Breast epithelium (tissue), 4 donors: ENCODE measurements at places on chromosomes 5 and 9. TPM values are rescaled to one million over a fixed set of nuclear protein-coding genes. Genes with fewer than 3 reads are reported as not detected.

- DNase-seq = no peak
Observed at GRCh38 chr5:151153766-151154272, 3.8 kb downstream of the ANXA6 start.

- DNase-seq = no peak
Observed at GRCh38 chr5:5492087-5492933, 69.8 kb downstream of the ICE1 start.

DNA sequence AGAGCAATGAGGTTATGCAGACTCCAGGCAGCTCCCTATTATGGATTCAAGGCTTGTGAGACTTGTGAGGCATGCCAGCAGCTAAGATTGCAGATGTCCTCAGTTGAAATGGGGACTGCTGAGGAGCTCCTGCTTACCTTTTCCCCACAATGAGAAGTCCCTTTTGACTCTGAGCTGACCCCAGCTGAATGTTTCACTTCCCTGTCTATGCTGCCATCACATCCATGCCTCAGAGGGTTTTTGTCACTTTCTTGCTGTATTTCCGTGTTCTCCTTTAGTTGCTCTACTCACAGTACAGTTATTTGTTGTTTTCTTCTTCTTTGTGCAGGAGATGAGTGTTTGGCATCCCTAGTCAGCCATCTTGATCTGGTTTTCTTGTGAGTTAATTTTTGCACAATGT, 18.8 kb upstream of the OR2S2 start:
- no peak for DNase-seq

DNA sequence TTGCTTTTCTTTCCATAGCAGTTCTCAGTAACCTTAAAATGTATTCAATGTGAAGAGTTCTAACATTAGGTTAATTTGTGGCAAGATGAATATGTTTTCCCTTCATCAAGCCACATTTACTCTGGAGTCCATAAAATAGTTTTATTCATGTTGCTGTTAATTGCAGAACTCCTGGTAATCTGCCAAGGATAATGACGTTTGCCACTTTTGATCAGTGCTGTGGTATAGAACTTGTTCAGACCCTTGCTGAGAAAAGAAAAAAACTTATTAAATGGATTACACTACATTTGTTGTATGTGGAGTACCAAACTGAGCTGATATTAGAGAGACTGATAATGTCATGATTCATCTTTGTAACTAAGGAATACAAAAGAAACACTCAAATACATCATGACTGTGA, 212.4 kb upstream of the DMAC1 start:
- DNase-seq = no peak

DNA sequence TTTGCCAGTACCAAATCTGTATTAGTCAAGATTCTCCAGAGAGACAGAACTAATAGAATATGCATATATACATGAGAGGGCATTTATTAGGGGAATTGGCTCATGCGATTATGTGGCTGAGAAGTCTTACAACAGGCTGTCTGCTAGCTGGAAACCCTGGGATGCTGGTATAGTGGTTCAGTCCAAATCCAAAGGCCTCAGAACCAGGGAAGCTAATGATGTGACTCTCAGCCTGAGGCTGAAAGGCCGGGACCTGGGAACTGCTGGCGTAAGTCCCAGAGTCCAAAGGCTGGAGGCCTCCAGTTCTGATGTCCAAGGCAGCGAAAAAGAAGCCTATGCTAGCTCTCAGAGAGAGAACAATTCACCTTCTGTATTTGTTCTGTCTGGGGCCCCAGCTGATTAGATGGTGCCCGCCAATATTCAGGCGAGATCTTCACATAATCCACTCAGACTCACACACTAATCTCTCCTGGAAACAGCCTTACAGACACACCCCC, 84.1 kb downstream of the KIAA1958 start:
- DNase-seq = no peak

DNA sequence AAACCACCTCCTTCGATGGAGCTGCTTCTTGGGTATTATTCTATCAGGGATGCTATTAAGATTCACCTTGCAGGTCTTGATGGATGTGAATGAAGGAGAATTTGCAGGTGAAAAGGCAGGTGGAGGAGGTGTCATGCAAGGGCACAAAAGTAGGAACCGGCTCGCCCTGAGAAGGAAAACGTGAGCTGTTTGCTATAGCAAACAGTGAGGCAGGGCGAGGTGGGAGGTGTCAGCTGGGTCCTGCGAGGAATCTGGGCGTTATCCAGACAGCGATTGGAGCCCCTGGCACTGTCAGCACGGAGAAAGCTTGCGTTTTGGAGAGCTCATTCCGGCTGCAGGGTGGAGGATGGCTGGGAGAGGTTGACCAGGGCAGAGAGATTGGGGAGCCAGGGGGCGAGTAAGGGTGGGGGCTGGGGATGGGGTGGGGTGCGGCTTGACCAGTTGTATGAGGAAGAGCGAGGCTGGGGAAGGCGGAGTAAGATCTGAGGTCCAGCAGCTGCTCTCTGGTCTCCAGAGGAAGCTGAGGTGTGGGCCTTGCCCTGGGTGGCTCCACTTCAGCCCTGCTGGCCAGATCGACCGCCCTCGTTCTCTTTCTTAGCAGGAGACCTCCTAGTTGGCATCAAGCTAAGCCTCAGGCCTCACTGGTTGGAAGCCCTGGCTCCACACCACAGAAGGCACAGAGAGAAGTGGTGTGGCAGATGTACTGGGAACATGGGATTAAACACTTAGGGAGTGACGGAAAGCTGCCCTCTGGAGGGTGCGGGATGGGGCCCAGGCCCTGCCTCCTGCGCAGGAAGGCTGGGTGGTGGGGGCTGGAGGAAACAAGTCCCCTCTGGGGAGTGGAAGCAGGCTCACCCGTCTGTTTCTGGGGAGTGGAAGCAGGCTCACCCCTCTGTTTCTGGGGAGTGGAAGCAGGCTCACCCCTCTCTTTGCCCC, 54.7 kb upstream of the NEURL1B start:
- no peak for DNase-seq

GRCh38 chr5:74257060-74257527, 383.4 kb downstream of the ENC1 start:
- DNase-seq = no peak

- no peak for DNase-seq
Observed at GRCh38 chr5:140246378-140247122, 56.4 kb downstream of the PFDN1 start.

DNA sequence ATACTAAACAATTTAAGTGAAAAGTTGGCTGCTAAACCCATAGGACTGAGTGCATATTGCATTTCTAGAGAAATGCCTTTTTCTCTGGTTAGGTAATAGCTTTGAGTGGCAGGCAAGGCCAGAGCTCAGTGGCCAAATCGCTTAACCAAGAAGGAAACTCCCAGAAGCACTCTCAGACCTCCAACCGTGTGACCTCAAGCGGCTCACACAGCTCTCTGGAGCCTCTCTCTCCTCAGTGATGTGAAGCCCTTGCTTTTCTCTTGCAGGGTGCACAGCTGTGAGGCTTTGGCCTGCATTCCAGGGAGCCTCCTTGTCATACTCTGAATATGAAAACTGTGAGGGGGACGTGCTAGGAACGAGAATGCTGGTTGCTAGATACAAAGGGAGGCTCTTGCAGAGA, 106.7 kb downstream of the INSYN2B start:
- no peak for DNase-seq

DNA sequence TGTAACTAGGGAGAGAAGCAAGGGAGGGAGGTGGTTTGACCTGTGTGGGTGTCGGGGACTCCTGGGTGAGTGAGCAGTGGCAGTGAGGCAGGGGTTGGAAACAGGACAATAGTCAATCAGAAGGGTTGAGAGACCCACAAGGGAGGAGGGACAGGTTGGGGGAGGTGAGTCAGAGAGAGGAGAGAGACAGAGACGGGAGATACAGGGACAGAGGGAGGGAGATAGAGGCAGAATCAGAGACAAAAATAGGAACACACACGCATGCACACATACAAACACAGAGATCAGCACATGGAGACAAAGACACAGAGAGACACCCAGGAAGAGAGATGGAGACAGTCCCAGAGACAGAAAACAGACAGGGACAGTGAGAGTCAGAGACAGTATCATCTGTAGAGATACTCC, 39.3 kb upstream of the PTGS1 start:
- DNase-seq = no peak

GRCh38 chr5:4542145-4542778, 597.9 kb upstream of the ADAMTS16 start:
- no peak for DNase-seq

GRCh38 chr5:161442471-161442870, 104.1 kb downstream of the GABRB2 start:
- no peak for DNase-seq

DNA sequence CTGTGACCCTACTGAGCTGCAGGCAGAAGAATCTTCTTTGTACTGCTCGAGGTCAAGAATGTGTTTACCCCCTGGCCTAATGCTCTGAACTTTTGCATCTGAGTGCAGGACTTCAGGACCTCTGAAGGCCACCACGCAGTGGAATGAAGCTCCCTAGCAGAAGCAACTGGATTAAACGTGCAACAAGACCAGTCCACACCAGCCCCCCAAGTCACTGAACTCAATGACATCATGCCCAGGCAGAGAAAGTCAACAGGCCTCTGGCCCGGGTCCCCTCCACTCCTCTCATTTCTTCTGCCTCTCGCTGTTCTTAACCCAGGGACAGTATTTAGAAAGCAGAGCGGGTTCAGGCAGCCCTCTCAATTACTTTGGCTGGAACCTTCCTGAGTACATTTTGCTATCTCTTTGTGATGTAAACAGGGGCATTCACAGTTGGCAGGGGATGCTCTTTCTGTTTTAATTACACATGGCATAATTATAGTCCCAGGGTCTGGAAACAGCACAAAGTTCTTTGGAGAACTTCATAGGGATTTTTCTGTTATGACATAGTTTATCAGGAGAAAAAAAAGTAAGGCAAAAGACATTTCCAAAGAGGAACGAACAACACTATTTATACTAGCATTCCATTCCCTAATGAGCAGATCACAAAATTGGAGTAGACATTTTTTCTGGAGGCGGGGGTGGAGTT, 108.2 kb upstream of the SPATA31D4 start:
- no peak for DNase-seq

- no peak for DNase-seq
Observed at GRCh38 chr5:10454591-10455276, 13.1 kb downstream of the ROPN1L start.

- DNase-seq = no peak
Observed at GRCh38 chr9:113461285-113461684, 2.2 kb upstream of the RGS3 start.

DNA sequence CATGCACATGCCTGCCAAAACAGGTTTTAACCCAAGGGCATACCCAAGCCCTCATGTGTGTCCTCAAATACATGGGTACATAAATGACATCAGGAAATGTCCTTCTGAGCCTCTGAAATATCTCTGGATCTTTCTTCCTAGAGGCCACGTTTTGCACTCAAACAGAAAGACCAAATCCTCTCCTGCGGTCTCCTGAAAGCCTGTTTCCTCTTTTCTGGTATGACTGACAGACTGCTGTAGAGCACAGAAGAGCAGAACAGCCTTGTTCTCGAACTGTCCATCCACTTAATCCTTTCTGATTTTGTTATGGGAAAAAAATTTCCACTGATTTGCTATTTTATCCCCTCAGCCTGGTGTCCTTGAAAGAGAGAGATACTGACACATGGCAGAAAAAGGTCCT, 107.2 kb downstream of the ASTN2 start:
- no peak for DNase-seq

- no peak for DNase-seq
Observed at GRCh38 chr9:135248111-135248510, 160.6 kb downstream of the OLFM1 start.

GRCh38 chr9:95813923-95814322, 61.6 kb upstream of the ERCC6L2 start:
- DNase-seq = no peak

GRCh38 chr5:158560170-158560569, 539.5 kb downstream of the EBF1 start:
- no peak for DNase-seq

- no peak for DNase-seq
Observed at GRCh38 chr5:14215901-14216300, 72.8 kb downstream of the TRIO start.

- no peak for DNase-seq
Observed at GRCh38 chr9:89662718-89663613, 58.2 kb downstream of the GADD45G start.

GRCh38 chr9:100204796-100205195, 105.8 kb downstream of the INVS start:
- no peak for DNase-seq

DNA sequence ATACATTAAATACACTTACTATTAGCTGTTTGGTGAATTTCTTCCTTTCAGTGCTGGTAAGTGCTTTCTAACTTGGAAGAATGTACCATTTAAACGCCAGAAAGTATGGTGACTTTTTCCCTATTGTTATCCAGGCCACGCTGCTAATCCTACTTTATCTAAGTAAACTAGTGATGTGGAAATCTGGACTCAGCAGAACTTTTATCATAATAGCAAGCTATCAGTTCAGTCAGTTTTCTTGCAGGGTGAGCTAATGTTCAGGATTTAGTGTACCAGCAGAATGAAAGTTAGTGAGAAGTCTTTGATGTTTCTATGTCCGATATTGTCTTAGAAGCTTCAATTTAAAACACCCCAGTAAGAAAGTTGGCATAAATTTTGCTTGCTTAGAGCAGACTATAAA, 72.2 kb downstream of the HSD17B4 start:
- no peak for DNase-seq

DNA sequence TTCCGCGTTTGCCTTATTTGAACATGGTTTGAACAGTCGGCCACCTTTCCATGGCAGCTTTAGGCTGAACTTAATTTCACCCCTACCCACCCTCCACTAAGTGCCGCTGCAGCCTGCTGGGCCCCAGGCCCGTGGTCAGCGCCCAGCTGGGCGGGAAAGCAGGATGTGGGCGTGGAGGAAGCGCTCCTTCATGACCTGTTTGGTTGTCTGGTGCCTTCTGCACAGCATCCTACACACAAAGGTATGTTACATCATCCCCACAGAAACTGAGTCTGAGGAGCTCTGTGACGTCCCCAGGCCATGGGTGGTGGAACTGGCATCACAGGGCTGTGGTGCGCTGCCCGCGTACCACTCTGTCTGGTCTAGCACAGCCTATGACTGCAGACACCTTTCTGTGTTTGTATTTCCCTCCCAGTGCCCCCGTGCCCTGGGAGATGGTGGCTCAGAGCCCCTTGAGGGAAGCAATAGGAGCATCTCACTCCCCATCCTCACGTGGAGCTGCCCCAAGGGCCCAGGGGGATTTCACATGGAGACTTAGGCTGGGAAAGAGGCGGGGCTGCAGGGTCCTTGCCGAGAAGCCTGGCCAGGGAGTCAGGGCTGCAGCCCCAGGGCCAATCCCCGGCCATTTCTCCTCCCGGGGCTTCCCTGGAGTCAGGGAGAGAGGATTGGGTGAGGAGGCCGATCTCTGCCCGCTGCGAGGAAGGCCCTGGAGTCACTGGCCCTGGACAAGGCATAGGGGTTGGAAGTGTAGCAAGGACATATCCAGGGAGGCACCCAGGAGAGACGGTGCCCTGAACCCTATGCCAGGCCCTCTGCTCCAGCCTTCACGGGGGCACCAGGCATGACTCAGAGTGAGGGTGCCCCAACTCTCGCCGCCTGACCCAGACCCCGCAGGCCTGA, 37.5 kb upstream of the SUSD3 start:
- DNase-seq = no peak

Gene ANKRD31
- total RNA-seq = 0.32 TPM

Gene CDKN2B
- total RNA-seq = 7.3 TPM

Gene TSSK1B
- total RNA-seq = 0.73 TPM

Gene ACOT12
- total RNA-seq = not detected

Gene PCDHGA9
- 7.8 TPM for total RNA-seq

Gene FOXD4L6
- total RNA-seq = not detected

Gene FYB1
- 10.2 TPM for total RNA-seq

Gene MARCOL
- not detected for total RNA-seq

Gene SOHLH1
- total RNA-seq = not detected

Gene PLAC8L1
- not detected for total RNA-seq

Gene IRX1
- total RNA-seq = 49.2 TPM

Gene KCNV2
- total RNA-seq = not detected
